ENCODE measurements at places on chromosomes 7 and 10.

DNA sequence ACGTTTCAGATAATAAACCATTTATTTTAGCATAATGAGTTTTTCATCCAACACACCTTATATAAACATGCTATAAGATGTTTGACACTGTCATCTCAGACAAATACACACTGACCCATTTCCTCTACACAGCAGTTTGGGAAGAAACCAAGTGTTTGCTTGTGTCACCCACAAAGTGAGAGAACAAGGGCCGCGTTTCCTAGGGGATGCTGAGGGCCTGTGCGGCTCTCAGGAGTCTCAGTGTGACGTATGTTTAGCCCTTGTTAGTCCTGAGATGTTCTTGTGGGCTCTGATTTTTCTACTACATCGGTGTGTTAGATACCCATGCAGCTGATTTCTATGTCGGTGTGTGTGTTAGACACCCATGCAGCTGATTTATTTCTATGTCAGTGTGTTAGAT lies 266.3 kb downstream of the DIP2C start:
- no peak overlapping the region for H3K4me3 ChIP-seq
- no peaks in the 10 kb centered on the region for H3K4me1 ChIP-seq
- H3K27ac ChIP-seq = no peak overlapping the region
- no peak for DNase-seq
- H3K36me3 ChIP-seq = peaks cover 54% of the 10 kb centered on the region

DNA sequence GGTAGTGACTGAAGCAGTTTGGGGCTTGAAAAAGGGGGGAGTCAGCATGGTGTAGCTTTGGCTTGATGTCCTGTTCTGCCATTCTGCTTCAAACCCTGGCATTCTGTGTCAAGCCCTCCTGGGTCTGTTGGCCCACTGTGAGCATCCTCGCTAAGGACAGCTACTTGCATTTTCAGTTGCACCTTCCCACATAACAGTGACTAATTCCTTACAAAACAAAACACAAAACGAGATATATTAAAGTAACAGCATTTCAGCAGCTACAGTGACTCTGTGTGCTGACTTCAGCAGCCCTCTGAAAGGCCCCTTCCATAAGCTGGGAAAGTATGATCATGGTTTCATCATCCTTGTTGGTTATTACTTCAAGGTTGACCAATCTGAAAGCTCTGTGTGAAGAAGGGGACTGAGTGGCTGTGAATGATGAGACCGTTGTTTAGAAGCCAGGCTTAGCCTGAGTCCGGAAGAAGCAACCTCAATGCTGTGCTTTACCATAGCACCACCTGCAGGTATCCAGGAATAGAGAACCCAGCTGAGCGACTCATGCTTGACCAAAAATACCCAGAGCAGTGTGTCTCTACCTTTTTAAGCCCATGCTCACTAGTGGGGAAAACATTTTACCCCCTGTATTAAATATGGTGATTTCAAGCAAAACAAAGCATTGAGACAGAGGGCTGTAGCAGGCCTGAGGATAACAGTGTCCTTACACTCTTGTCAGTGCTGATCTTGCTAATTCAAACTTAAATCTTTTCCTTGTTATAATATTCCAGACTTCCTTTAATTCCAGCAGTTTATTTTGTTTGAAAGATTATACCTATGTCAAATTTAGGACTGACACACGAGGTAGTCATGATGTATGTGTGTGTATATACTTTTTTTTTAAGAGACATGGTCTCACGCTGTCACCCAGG lies 42.6 kb upstream of the CC2D2B start:
- H3K36me3 ChIP-seq = no peaks in the 10 kb centered on the region
- H3K27me3 ChIP-seq = no peaks in the 10 kb centered on the region
- H3K27ac ChIP-seq = no peak overlapping the region

DNA sequence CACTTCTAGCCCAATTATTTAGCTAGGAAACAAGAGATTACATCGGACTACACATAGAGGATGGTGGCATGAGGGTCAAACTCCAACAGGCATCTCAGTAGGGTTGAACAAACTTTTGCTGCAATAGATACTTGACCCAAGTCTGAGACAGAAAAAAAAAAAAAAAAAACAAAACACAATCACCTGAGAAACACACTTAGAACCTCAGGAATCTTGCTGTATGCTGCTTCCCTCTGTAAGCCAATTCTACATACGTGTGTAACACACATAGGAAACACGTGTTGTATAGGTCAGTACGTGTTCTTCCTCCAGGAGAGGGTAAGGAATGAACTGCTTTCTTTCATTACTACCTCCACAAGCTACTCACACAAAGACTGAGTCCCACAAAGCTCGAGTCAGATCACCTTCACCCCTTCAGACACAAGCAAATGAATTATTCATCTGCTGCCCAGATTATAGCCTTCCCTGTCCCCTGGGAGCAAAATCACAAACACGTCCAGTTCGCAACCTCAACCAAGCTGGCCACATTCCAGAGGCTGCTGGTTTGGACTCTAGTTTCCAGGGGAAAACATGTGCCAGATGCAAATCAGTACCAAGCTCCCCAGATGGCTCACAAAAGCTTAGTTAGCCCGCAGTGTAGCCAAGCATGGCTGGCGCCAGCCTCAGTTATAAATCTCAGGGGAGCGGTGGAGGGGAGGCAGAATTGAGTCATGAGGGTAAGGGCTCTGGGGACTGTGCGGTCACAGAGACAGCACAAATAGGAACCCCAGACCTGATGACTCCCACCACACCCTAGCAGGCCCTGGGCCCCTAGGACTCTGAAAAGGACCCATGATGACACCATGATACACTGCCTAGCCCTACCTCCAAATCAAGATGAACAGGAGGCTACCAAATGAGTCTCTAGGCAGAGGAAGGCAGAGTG lies 15.1 kb downstream of the PSAP start:
- no peak overlapping the region for H3K4me3 ChIP-seq
- DNase-seq = no peak
- peaks cover 52% of the 10 kb centered on the region for H3K4me1 ChIP-seq
- no peaks in the 10 kb centered on the region for H3K27me3 ChIP-seq
- H3K36me3 ChIP-seq = peaks cover 19% of the 10 kb centered on the region

DNA sequence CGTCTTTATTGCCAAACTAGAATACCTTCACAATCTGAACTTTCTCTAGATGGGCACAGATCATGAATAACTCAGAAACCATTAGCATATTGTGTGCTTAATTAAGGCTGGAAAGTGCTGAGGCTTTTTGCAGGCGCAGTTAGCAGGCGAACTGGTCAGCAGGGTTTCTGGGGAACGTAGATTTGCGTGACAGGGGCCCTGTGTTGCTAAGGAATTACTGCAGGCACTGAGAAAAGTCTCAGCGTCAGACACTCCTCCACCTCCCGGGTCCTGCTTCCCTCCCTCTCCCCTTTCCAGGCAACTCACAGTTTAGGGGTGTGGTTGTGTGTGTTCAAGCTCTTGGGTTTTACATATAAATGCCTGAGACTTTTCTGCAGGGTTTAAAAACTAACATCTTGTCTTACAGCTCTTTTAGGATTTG lies 2.2 kb downstream of the MAP3K8 start:
- H3K27me3 ChIP-seq = no peaks in the 10 kb centered on the region
- H3K4me3 ChIP-seq = no peak overlapping the region
- H3K36me3 ChIP-seq = peaks cover 13% of the 10 kb centered on the region
- no peak overlapping the region for H3K27ac ChIP-seq
- H3K4me1 ChIP-seq = peaks cover 30% of the 10 kb centered on the region

DNA sequence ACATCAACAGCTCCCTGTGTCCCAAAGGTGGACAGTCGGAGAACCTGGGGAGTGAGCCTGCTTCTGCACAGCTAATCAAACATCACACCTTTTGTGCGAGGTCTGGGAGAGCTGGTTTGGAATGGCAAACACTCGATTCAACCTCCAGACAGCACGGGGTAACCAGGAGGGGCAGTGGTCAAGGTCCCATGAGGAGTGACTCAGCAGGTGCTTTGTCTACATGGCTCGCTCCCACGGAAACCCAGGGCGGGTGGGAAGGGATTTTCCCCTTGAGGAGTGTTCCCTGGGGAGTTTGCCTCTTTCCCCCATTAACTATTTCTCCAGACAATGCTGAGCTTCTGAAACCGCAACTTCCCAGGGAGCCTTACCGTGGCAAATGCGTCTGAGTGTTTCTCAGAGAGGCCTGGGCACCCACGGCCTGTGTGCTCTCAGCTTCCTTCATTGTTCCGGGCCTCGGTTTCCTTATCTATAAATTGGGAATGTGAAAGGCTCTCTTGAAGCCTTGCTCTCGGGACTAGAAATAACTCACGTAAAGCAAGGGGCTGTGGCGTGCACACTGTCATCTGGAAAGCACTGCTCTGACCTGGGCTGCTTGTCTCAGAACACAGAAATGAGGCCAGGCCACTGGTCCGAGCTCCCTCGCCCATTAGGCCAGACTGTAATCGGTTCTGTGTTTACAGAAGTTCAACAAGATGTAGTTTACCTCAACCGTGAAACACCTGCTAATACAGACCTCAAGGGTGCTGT lies 14.0 kb upstream of the GTPBP4 start:
- no peak for DNase-seq
- peaks cover 2% of the 10 kb centered on the region for H3K4me1 ChIP-seq
- H3K27ac ChIP-seq = no peak overlapping the region
- H3K4me3 ChIP-seq = no peak overlapping the region
- no peaks in the 10 kb centered on the region for H3K27me3 ChIP-seq

- peak; percentile 69 for DNase-seq
- peak within 1 kb of the TSS; percentile 11 for H3K4me3 ChIP-seq
- H3K36me3 ChIP-seq = no peaks in the 10 kb centered on the region
- H3K4me1 ChIP-seq = no peaks in the 10 kb centered on the region
- H3K27me3 ChIP-seq = peaks cover 66% of the 10 kb centered on the region
Measured at GRCh38 chr7:8433477-8434289, at the start of gene NXPH1. NXPH1 (plus strand) TSS chr7:8433609.

DNA sequence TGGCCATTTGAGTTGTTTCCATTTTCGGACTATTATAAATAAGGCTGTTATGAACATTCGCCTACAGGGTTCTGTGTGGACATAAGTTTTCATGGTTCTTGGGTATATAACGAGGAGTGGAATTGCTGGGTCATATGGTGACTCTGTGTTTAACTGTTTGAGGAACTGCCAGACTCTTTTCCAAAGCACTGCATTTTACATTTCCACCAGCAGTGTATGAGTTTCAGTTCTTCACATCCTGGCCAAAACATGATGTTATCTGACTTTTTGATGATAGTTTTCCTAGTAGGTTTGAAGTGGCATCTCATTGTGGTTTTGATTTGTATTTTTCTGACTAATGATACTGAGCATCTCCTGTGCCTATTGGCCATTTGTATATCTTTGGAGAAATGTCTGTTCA lies 5.4 kb downstream of the SUV39H2 start:
- H3K36me3 ChIP-seq = peaks cover 6% of the 10 kb centered on the region
- H3K27me3 ChIP-seq = no peaks in the 10 kb centered on the region
- DNase-seq = no peak
- peaks cover 19% of the 10 kb centered on the region for H3K4me1 ChIP-seq

DNA sequence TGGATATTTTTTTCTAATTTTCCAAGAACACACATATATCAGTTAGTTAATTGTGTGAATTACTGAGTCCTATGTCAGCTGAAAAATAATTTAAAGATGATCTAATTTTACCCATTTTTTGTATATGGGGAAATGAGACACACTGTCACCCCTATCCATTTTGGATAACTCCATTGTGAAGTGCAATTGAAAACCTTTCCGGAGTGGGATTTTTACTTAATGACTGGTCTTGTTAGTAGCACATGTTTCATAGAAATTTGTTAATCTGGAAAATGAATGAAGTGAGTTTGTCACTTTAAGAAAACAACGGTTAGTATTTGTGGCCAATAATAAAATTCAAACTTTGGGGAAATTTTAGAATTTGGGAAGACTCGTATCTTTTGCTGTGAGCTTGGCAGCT lies 2.0 kb downstream of the GARS1 start:
- DNase-seq = no peak
- peaks cover 5% of the 10 kb centered on the region for H3K4me1 ChIP-seq
- H3K36me3 ChIP-seq = peaks cover 6% of the 10 kb centered on the region
- H3K4me3 ChIP-seq = no peak overlapping the region

GRCh38 chr7:96093435-96093834 lies 228.5 kb downstream of the SLC25A13 start:
- no peaks in the 10 kb centered on the region for H3K36me3 ChIP-seq
- H3K27ac ChIP-seq = no peak overlapping the region
- no peaks in the 10 kb centered on the region for H3K27me3 ChIP-seq
- no peak for DNase-seq
